Fibroblast of skin of abdomen (primary cell): ENCODE measurements at places on chromosomes 4 and X.
A peak's percentile ranks its signal among the peaks of the same experiment; 100 is the strongest.

GRCh38 chrX:152904151-152905080, 6.5 kb downstream of the ZNF185 start:
- peak; percentile 55 for DNase-seq

DNA sequence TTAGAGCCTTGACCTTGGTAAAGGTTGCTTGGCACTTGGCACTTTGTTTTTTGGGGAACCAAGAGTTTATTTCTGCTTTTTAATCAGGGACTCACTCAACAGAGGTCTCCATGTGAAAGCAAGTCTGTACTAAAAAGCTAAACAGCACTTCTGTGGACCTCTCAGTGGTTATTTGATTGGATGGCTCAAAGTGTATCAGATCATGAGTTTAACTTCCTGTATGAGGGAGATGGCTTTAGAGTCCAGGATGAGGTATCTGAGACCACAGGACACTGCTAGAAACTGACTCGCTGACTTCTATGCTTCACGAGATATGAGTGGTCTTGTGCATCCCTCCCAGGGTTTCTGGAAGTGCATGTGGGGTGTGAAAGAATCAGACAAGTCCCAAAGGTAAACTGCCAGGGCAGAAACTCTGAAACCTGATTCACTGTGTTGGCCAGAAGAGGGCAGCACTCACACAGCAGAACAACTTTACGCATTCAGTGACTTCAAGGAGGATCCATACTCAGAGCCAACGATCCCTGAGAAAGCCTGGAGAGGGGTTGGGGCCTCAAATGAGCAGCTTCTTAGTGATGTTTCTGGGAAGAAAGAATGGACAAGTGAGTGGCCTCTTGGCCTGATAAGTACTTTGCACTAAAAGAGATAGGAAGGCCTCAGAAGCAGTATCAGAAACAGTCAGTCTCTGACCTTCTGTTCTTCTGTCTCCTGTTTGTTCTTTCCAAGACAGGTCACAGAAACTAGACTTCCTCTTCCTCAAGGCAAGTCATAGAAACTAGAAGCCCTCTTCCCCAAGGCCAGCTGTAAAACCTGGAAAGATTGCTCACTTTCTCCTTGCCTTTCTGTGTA, 220.3 kb upstream of the CXCL13 start:
- DNase-seq = peak; percentile 64

GRCh38 chrX:40174854-40175510, 77.2 kb upstream of the BCOR start:
- peak; percentile 54 for DNase-seq

DNA sequence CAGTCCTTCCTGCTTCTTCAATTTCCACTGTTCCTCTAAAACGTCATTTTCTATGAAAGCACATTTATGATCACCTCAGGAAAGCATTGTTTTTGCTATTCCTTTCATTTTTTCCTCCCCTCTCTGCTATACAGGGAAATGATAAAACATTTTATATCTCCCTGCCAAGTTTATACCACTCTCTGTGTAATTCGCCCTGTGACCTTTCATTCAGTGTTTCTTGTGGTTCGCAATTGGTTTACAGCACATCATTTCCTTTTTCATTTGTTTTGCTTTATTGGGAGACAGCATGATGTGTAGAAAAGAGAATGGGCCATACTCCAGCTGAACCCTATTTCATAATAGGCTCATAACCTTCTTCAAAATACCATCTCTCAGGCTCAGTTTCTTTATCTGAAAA, 99.9 kb upstream of the RAPGEF2 start:
- DNase-seq = no peak

- peak; percentile 4 for DNase-seq
Measured at GRCh38 chrX:2397229-2398063, 103.3 kb downstream of the DHRSX start.

- DNase-seq = peak; percentile 38
Measured at GRCh38 chr4:24382381-24382780, 202.0 kb downstream of the DHX15 start.

DNA sequence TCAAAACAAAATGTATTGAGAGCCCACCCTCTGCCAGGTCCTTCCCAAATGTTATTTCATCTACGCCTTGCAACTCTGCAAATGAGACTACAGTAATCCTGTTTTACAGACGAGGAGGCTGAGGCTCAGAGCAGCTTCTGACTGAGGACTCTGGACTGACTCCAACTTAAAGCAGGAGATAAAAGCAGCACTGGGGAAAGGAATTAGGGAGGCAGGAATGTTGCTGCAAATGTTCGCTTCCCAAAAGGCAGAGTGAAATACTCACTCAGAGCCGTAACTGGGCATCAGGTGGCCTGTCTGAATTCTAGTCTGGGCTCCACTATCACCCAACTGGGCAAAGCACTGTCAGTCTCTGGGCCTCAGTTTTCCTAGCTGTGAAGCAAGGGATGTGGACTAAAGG, 94.7 kb upstream of the SRD5A3 start:
- DNase-seq = peak; percentile 25

GRCh38 chrX:144840616-144841015, 406.7 kb upstream of the SPANXN1 start:
- DNase-seq = no peak

DNA sequence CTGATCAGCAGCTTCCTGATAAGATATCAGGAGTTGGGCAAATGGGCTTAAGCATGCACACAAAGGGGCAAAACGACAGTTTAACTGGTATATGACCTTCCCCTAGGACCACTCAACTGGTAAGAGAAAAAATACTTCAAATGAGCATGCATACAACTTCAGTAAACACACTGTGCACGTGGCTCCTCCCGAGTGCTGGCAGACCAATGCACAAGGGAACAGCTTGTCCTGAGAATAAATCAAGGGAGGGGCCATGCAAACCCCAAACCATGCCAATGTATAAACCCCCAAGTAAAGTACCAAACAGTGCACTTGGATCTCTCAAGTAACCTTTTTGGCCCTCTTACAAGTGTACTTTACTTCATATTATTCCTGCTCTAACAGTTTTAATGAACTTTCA, 293.3 kb upstream of the TBX22 start:
- no peak for DNase-seq

DNA sequence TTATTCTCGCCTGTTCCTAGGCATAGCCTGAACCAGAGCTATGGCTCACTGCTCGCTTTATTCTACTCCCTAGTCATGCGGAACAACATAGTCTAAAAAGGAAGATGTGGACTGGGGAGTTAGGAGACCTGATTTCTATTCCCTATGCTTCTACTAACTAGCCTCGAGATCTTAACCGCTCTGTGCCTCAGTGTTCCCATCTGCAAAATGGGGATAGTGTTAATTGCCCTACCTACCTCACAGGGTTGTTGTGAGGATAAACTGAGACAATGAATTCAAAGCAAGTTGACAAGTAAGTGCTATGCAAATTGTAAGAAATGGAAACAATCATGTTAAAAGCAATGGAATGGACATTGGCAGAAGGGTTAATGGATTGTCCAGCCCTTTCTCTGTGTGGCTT, 102.1 kb downstream of the AKAP4 start:
- DNase-seq = no peak

DNA sequence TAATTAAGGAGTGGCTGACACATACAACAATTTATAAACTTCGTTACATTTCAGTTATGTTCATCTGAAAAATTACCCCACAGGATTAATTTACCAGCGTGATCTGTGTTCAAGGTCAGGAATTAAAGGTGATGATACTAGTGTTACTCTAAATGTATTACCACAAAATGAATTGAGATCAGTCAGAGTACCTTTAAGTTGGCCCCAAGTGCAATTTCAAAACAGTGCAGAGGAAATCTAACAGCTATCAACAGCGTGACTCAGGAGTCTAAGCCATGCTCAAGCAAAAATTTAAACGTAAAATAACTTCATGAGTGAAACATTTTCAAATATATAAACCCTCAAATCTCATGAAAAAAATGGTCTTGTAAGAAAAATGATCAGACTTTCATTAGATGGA, 18.7 kb downstream of the ANTXR2 start:
- no peak for DNase-seq

- DNase-seq = peak; percentile 43
Measured at GRCh38 chr4:111960241-111960667, 185.0 kb upstream of the FAM241A start.

GRCh38 chr4:7813674-7814073, 126.0 kb downstream of the AFAP1 start:
- peak; percentile 39 for DNase-seq

DNA sequence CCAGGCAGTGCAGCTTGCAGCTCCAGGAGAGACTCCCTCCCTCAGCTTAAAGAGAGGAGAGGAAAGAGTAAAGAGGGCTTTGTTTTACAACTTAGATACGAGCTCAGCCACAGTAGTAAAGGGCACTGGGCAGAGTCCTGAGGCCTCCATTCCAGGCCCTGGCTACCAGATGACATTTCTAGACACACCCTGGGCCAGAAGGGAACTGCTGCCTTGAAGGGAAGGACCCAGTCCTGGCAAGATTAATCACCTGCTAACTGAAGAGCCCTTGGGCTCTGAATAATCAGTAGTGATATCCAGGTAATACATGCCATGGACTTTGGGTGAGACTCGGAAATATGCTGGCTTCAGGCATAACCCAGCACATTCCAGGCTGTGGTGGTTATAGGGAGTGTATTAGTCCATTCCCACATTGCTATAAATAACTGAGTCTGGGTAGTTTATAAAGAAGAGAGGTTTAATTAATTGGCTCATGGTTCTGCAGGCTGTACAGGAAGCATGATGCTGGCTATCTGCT, 15.3 kb upstream of the SLC16A2 start:
- DNase-seq = no peak

- no peak for DNase-seq
Measured at GRCh38 chr4:73434311-73434710, 1.7 kb upstream of the AFP start.

DNA sequence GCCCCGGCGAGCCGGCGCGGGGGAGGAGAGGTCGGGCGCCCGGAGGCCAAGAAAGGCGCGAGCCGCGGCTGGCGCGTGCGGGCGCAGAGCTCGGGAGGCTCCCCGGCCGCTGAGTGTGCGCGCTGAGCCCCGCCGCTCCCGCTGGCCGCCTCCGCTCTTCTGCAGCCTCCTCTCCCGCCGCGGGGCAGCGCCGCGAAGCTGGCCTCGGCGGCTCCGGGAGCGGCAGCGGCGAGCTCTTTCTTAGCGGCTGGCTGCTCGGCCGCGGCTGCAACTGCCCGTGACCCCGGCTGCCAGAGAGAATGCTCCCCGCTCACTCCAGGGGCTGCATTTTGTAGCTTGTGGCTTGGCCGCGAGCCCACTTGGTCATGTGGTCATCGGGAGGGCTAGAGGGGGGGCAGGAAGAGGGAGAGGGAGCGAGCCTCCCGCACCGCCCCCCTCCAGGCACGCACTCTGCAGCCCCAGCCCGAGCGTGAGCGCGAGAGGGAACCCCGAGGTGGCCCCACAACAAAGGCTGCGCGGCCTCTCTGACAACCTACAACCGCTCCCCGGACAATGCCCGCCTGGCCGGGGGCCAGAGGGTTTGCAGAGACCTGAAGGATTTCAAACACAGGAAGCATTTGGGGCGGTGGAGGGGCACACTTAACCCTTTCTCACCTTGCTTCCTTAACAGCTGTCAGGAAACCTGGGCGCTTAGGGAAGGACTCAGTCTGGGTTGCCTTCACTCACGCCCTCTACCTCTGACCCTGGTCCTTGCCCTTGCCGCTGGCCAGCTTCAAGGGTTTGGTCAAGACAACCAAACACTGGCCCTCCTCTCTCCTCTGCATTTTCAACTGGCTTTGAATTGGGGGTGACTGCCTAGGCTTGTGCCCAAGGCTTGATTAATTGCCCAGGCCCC, at the start of gene APLN:
TSS of gene APLN (minus strand) at position 305 of the 895 bp plus-strand sequence. CDS start 326 bp downstream, outside the sequence.
- DNase-seq = no peak

DNA sequence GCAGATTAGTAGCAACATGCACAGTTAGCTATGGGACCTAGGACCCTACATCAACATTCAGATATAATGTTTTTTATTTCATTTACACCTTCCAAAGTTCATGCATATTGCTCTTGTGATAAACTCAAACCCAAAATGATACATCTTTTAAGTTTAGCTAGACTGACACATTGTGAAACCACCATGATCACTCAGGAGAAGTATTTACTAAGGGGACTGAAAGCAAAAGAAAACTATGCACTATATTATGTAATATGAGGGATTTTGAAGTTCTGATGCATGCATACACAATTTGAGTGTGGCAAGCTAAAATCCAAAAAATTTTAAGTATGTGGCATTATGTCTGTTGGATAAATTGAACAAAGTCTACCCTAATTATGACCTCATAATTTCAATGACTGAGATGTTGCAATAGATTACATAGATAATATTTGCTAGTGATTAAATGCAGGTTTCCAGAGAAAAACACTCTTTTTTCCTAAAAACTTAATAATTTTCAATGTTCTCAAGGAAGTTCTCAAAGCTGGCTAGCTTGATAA, 914.8 kb upstream of the GRIA3 start:
- peak; percentile 68 for DNase-seq

DNA sequence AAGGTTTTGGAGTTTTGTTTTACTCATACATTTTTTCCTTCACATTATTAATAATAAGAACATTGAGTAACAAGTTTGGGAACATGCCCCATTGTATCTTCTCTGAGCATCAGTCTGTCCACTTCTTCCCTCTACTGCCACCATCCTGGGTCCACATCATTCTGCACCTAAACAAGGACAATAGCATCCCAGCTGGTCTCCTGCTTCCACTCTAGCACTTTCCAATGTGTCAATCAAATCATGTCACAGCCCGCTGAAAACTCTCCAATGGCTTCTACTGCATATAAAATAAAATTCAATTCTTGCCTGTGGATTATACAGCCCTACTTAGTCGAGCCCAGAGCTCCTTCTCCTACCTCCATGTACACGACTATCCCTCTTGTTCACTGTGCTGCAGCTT, 66.8 kb upstream of the RBPJ start:
- DNase-seq = no peak

GRCh38 chrX:104105330-104106262, 6.7 kb upstream of the ZCCHC18 start:
- no peak for DNase-seq

- no peak for DNase-seq
Measured at GRCh38 chr4:35684755-35685154, 559.6 kb downstream of the ARAP2 start.

DNA sequence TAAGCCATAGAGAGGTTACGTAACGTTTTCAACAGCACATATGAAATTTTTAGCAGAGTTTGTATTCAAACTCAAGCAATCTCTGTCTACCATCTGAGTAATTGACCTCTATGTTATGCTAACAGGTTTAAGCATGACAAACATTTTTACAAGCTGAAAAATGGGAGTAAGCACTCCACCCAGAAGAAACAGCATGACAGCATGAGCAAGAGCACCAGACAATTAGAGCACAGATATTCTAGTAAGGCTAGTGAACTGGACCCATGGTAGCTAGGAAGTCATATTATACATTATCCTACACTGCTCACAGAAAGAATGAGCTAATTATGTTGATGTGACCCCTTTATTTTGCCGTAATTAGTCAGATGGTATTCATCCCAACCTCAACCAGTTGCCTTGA, 200.5 kb downstream of the PABPC4L start:
- no peak for DNase-seq

DNA sequence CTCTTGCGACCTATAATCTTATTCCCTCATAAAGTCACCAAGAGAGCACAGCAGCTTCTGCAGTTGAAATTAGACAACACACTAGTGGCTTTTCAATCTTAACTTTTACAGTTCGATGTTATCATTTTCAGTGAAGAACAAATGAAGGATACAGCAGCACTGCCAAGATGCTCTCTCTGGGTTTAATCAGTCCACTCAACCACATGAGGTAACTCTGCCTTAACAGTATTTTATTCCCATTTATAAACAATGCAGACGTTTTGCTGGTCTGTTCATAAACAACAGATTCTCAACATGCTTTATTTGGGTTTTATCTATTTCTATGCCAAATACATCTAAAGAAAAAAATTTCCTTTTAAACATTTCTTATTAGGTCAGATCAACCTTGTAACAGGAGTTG, 646.0 kb upstream of the FAM241A start:
- DNase-seq = no peak
